Cortex of kidney (tissue), 1 donor: ENCODE measurements at places on chromosomes 3 and 15.

DNA sequence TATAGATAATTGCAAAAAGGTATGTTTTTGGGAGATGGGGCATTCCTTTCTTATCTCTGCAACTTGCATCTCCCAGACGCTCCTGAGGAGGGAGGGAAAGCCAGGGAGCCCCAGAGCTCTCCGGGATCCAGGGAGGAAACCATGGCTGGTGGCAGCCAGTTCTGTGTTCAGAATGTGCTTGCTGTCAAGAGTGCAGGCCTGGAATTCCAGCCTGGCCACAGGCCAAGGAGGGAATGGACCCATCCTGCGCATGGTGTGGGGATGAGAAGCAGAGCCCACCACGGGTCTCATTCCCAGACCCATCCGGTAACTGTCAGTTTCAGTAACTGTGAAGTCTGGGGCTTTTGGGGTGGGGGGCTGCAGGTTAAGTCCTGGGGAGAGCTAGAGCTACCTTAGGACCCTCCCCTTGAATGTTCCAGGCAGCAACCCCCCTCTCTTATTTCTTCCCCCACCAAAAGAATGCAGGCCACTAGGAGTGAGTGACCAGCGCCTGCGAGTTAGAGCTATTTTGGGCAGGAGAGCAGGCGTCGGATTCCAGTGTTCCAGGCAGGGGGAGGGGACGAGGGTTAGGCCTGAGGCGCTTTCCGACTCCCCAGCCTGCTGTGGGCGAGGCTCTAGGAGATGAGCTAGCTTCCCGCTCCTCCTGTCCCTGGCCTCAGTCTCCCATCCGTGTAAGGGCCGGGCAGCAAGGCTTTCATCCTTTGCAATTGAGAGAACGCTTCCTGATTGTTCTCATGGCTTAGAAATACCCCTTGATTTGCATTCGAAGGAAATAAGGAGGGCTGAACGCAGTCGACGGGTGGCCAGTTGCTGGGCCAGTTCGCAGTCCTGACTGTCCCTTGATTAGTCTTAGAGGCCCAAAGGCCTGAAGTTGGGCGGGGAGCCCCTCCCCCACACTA lies 781 bp upstream of the DAG1 start:
- DNase-seq: no peak

DNA sequence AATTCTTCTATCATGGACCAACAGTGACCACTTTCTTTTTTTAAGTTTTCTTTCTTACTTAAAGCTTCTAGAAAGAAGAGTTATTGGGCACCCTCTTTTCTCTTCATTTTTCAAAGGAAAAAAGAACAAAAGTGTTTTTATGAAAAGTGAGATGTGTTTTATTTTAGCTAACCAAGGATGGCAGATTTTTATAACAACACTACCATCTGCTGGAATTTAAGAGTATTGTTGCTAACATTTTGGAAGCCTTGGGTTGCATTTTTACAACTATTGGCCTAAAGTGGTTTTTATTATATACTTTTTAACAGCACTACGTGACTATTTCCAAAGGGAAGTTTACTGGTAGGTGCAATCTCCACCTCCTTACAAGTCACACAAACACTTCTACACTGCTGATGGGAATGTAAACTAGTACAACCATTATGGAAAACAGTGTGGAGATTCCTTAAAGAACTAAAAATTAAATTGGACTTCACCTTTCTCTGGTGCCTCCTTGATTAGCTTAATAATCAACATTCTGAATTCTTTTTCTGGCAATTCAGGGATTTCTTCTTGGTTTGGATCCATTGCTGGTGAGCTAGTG lies 237.7 kb upstream of the AGTR1 start:
- DNase-seq: no peak

DNA sequence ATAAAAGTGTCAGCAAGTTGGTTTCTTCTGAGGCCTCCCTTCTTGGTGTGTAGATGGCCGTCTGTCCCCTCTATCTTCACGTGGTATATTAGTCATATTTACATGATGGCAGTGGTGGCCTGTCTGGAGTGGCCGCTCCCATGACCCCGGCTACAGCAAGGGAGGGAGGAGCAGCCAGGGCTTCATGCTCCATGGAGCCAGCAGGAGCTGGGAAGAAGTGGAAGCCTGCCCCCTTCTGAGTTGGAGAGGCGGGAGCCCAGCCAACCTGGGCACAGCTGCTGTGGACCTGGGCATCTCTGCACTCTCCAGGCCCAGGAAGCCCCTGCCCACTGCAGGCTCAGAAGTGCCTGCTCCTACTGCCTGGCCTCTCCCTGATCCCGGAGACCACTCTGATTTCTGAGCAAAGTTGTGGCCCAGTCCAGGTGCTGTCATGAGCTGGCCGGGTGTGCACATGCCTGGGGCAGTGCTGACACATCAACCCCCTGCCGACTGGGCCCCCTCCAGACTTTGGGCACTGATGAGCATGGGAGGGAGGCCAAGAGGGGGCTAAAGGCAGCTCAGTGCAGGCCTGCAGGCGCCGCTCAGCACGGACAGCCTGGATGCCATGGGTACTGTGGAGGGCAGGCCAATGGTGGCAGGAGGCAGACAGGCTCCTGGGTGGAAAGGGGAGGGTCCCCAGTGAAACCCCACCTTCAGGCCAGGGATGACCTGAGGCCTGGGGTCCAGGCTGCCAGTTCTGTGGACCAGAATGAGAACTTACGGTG lies 84.8 kb downstream of the SERPINI1 start:
- no peak for DNase-seq

GRCh38 chr3:60169755-60170154 lies 1081.5 kb downstream of the FHIT start:
- DNase-seq: no peak

DNA sequence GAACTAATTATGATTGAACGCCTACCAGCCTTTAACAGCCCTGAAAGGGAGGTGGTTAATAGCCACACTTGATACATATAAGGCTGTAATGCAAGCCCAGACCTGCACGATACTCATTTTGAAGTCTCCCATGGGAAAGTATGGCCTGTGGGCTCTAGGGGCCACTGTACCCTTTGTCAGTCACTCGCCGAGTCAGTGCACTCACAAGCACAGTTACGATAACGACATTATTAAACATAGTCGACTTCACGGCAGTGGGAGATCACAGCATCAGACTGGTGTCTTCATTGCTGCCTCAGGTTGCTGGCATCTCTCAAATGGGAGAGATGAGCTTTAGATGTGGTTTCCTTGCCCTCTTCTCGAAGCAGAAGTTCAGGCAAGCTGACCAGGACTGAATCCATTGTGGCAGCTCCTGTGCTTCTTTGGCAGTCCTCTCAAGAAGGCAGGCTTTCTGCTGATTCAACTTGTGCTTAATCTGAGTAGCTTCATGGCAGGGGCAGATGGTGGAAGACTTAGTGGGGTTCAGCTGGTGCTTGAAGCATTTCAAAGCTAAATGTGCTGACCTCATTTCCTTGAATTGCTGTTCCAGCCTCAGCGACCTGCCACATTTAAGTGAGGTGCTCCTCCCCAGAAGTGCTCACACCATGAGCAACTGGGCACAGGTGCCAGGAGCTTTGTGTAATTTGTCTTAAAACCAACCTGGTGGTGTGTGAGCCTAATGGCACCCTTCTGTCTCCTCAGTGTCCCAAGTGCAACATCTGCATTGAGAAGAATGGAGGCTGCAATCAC lies 15.8 kb upstream of the P4HTM start:
- no peak for DNase-seq

- no peak for DNase-seq
Measured at GRCh38 chr3:33513262-33513863, 73.2 kb upstream of the UBP1 start.

- no peak for DNase-seq
Measured at GRCh38 chr15:71410347-71410746, 295.1 kb downstream of the THSD4 start.

DNA sequence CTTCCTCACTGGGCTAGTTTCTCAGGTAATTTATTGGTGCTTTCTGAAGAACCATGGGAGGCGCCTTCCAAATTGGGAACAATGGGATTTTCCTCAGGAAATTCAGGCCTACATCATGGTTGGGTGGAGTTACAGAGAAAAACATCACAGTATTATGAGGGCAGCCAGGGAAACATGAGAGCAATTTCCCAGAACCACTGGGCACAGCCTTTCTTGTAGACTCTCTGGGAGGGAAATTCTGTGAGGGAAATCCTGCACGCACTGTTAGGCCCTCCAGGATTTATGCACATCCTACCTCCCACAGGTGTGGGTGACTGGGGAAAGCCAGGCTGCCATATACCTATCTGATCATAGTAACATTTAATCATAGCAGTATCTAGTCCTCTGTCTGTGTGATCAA lies 13.2 kb downstream of the POPDC2 start:
- DNase-seq: no peak

GRCh38 chr3:113507501-113508067 lies 7.4 kb downstream of the SPICE1 start:
- no peak for DNase-seq

DNA sequence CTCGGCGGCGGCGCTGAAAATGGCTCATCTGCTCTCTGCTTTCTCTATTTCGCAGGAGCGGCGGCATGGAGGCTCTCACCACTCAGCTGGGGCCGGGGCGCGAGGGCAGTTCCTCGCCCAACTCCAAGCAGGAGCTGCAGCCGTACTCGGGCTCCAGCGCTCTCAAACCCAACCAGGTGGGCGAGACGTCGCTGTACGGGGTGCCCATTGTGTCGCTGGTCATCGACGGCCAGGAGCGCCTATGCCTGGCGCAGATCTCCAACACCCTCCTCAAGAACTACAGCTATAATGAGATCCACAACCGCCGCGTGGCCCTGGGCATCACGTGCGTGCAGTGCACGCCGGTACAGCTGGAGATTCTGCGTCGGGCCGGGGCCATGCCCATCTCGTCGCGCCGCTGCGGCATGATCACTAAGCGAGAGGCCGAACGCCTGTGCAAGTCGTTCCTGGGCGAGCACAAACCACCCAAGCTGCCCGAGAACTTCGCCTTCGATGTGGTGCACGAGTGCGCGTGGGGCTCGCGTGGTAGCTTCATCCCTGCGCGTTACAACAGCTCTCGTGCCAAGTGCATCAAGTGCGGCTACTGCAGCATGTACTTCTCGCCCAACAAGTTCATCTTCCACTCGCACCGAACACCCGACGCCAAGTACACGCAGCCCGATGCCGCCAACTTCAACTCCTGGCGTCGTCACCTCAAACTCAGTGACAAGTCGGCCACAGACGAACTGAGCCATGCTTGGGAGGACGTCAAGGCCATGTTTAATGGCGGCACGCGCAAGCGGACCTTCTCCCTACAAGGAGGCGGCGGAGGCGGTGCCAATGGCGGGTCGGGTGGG lies 790 bp downstream of the SKOR1 start:
- DNase-seq: no peak

- no peak for DNase-seq
Measured at GRCh38 chr3:114293838-114294535, at the start of gene TIGIT. Gene TIGIT (plus strand): TSS chr3:114294028. CDS start chr3:114294062, 34 bp downstream.

GRCh38 chr3:14133876-14134275 lies 9.0 kb downstream of the TMEM43 start:
- DNase-seq: no peak

GRCh38 chr3:71709908-71710511 lies 15.2 kb downstream of the EIF4E3 start:
- no peak for DNase-seq

GRCh38 chr3:146159616-146160320 lies 1.2 kb downstream of the PLOD2 start:
- no peak for DNase-seq

DNA sequence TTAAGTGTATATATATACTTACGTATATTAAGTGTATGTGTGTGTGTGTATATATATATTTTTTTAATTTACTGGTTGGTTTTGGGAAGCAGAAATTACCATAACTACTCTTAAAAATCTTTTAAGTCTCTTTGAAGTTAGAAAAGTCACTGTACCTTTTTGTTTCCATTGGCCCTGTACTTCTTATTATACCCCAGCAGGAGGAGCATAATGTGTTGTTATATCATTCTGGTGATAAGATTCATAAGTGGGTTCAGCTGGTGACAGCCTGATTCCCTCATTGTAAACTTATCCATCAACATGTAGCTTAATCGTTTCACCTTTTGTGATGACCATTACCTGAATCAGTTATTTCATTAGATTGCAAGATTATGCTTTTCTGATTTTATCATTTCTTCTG lies 30.8 kb downstream of the MLH1 start:
- no peak for DNase-seq

DNA sequence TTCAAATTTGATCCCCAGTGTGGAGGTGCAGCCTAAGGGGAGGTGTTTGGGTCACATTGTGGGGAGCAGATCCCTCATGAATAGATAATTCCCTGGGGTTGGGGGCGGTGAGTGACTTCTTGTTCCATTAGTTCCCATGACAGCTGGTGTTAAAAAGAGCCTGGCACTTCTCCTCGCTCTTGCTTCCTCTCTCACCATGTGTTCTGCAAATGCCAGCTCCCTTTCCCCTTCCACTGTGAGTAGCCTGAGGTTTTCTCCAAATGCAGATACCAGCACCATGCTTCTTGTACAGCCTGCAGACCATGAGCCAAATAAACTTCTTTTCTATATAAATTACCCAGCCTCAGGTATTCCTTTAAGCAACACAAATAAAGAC lies 23.1 kb downstream of the RIOX2 start:
- no peak for DNase-seq

DNA sequence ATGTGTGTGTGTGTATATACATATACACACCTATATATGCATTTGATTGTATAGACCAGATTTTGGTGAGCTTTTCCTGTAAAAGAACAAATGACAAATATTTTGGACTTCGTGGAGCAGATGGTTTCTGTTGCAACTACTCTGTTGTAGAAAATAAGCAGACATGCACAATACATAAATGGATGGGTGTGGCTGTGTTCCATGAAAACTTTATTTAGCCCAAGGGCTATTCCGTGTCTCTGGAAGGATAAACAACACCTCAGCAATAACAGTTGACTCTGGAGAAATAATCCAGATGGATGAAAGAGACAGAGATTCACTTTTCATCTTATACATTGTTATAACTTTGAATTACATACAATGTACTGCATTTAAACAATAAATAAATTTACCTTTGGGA lies 441.4 kb downstream of the CNTN3 start:
- no peak for DNase-seq

DNA sequence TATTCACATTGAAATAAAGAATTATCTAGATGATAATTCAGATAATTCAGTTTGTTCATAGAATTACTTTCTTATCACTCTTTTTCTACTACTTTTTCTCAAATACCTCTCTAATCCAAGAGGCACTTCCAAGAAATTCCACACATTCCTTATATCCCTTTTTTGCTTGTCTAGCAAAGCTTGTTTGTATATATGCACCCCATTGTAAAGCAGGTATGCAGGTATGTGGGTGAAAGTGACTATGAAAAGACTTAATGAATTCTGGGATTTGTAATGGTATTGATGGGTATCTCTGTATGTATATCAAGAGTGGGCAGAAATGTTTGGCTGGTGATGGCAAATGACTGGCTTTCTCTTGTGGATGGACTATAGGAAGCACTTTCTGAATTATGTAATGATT lies 94.1 kb upstream of the FGF7 start:
- DNase-seq: no peak

GRCh38 chr3:87478716-87479115 lies 202.3 kb upstream of the POU1F1 start:
- no peak for DNase-seq
